ENCODE measurements at places on chromosomes 11 and 22.

- DNase-seq: no peak
These were observed 2.2 kb upstream of the YWHAH start for GRCh38 chr22:31942091-31942490.

GRCh38 chr11:17230867-17231851, 23.4 kb upstream of the PIK3C2A start:
- DNase-seq: no peak

- peak; percentile 39 for DNase-seq
These were observed 16.2 kb downstream of the MISFA start for GRCh38 chr11:18615628-18616392.

- no peak for DNase-seq
These were observed 104.7 kb upstream of the BID start for GRCh38 chr22:17878941-17879340.

- DNase-seq: no peak
These were observed 20.1 kb upstream of the OR8D2 start for GRCh38 chr11:124340142-124340447.

- no peak for DNase-seq
These were observed 6.4 kb downstream of the BATF2 start for GRCh38 chr11:64990222-64990923.

DNA sequence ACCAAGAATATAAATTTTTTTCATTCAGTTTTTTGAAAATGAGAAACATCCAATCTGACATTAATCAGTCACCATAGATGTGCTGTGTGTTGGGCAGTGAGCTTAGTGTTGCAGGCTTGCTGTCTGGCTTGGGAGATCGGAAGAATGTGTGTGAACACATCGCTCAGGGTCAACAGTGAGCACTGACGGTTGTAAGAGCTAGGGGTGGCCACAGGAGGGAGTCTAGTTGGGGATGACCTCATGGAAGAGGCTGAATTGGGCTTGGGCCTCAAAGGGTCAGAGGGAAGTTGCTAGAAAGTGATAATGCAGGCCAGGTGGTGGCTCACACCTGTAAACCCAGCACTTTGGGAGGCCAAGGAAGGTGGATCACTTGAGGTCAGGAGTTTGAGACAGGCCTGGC, 375.4 kb downstream of the DDX10 start:
- no peak for DNase-seq

GRCh38 chr22:27218012-27218920, 560.9 kb downstream of the MIAT start:
- no peak for DNase-seq

DNA sequence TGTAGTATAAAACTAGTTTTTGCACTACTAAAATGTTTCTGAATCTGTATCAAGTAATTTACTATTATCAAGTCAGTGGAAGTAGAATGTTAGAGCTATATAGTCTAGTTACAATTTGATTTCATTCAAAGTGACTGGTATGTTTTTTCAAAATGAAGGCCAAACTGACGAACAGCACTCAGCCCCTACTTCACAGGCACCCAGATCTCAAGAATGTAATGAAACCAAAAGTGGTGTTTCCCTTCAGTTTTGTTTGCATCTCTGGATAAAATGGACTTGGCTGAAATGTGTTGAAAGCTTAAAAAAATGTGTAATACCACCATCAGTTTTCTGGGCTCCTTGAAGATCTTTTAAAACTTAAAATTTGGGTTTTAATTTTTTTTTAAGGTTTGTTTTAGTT, 46.4 kb downstream of the QSER1 start:
- no peak for DNase-seq
